ENCODE measurements at places on chromosomes 12 and 14.

DNA sequence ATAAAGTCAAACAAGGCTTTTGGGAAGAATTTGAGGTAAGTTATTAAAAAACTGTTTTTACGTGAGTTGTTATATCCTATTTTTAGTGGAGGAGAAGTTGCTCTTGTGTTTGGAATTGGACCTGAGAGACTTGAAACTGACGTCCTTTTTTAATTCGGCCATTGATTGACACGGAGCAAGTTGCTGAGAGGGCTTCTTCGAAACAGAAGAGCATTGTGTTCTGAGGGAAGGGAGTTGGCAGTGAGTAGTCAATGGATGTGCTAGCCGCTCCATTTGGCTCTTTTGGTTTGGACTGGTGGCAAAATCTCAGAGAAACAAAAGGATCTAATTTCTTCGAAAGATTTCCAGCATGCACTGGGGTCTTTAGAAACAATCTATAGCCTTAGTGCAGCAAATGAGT lies 37.3 kb downstream of the PTPN11 start:
- no peak for DNase-seq

DNA sequence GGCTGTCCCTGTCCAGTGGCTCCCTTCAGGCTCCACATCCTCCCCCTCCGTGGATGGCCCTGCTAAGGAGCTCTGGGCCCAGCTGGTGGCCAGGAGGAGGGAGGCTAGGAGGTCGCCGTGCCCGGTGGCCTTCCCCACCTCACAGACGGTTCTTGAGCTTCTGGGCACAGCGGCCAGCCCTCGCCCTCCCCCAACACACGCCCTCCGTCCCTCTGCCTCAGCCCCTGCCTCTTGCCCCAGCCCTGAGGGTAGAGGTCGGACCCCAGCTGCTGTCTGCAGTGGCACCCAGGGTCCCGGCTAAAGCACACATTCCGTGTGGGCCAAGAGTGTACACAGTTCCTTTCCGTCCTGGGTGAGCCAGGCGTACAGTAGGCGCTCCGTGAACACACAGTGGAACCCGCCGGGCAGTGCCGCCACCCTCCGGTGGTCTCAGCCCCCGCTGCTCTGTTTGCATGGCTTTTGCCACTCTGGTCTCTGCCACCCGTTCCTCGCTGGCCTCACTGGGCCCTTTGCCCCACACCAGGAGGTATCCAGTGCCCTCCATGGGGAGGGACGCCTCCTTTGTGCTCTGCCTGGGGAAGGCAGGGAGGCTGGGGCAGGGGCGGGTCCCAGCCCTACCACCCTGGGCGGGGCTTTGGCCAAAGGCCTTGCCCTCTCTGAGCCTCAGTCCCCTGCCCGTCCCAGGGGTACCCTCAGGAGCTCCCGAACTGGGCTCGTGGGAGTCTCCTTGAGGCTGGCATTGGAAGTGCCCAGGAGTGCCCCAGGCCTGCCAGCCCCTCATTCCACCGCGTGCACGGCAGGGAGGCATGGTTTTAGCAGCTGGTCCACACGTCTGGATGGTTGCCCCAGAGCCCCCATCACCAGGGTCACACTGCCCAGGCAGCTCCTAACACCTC lies 13.0 kb downstream of the TRMT61A start:
- DNase-seq = no peak

- DNase-seq = no peak
Observed at GRCh38 chr12:32669584-32669983, 9.5 kb upstream of the DNM1L start.

DNA sequence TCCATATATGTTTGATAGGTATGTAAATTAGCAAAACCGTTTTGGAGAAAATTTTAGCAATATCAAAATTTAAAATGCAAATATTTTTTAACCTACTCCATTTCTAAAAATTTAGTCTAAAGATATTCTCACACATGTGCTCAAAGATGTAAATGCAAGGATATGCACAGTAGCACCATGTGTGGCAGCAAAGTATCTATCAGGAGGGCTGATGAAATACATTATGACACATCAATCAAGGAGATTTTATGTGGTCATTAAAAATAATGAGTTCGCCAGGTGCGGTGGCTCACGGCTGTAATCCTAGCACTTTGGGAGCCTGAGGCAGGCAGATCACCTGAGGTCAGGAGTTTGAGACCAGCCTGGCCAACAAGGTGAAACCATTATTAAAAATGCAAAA lies 8.0 kb upstream of the C1R start:
- no peak for DNase-seq

- DNase-seq = no peak
Observed at GRCh38 chr14:79705126-79705894, 506.0 kb downstream of the DIO2 start.

DNA sequence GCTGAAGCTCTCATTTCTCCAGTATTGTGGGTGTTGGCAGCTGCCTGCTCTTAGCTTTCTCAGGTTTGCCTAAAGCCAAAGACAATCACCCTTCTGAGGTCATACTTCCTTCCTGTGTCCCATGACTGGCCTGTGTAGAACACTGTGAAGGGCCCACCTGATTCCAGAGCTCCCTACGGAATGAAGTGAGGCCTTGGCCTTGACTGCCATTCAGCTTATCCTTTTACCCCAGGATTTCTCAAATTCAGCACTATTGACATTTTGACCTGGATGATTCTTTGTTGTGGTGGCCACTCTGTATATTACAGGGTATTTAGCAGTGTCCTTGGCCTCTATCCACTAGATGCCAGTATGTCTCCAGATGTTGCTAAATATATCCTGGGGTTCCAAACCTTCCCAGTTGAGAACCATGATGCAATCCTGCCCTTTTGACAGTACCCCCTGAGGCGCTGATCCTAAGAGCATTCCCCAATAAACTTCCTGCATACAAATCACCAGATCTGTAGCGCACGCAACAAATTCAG lies 112.3 kb upstream of the KRR1 start:
- no peak for DNase-seq

DNA sequence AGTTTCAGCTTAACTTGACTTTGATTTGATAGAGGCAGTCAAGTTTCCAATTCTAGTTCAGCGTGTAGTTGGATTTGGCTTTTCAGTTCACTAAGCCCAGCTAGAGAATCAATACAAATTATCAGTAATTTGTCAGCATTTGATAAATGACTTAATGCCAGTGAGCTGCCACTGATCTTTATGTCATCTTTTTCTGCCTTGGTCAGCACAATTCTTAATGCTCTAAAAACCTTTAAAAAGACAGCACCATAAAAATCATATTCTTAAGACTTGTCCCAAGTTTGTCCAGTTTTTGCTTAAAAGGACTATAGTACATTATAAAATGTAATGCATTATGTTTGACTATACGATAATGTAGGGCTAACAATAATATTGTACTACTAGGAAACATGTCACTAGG lies 920.5 kb downstream of the LRFN5 start:
- no peak for DNase-seq

DNA sequence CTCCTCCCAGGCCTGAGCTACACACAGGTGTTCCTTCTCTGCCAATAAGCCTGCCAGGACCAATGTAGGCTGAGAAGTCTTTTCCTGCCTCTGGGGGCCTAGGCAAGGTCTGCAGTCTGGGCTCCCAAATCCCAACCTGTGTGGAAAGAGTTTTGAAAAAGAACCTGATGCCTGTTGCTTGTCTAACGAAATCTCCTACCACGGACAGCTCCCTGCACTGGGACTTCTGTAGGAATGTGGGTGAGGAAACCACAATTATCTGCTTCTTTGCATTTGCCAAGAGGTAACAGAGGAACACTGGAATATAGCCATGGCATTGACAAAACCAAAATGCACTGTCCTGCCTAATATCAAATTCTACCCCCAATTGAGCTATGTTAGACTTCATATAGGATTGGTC lies 877.0 kb upstream of the TMEM132C start:
- DNase-seq = no peak

GRCh38 chr12:71746974-71747611 lies 7.6 kb upstream of the RAB21 start:
- DNase-seq = peak; percentile 20

GRCh38 chr12:27396216-27396815 lies 50.2 kb upstream of the SMCO2 start:
- no peak for DNase-seq

DNA sequence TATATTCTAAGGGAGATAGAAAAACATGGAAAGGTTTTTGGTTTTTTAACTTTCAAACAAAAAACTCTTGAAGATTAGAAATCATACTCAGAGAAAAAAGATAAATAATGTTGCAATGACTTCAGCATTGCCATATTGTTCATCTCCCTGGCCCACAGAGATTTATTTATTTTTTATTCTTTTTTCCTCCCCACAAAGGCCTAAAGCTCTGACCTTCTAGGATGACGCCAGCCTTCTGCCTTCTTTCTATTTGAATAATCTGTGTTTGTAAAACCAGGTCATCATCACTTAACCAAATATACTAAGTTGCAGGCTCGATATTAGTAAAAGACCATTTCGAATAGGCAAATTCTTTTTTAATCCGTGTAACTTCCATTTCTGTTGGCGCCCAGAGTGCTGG lies 4.4 kb upstream of the DCP1B start:
- DNase-seq = no peak

- DNase-seq = no peak
Observed at GRCh38 chr14:90681929-90682328, 134.3 kb downstream of the TTC7B start.

DNA sequence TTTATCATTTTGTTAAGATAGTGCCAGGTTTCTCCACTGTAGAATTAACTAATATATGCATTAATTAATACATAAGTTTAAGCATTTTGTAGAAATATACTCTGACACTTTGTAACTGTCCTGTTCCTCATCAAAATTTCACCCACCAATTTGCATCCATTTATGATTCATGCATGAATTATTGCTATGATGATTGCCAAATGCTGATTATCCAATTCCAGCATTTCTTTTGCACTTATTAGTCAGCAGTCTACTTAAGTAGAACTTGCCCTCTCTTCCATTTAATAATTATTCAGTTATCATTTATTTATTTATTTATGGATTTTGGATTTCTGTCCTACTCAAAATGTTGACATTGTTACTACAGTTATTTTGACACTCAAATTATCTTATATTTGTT lies 72.2 kb downstream of the SLC6A15 start:
- no peak for DNase-seq

DNA sequence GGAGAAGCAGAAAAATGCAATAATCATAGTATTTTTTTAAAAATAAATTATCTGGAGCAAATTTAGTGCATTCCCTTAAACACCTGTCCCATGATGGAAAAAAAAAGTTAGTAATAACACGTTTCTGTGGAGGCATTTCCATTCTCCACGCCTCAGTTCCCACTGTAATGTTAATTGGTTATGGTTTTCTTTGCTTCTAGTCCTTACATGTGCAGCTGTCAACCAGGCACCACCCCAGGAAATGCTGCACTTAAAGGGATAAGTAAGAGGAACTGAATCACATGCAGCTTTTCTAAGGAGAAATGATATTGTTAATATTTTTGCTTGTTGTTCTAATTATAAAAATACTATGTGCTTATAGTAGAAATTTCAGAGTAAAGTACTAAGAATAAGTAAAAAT lies 240.3 kb downstream of the ZFP36L1 start:
- no peak for DNase-seq

- no peak for DNase-seq
Observed at GRCh38 chr12:87930033-87930432, 99.2 kb downstream of the C12orf50 start.

DNA sequence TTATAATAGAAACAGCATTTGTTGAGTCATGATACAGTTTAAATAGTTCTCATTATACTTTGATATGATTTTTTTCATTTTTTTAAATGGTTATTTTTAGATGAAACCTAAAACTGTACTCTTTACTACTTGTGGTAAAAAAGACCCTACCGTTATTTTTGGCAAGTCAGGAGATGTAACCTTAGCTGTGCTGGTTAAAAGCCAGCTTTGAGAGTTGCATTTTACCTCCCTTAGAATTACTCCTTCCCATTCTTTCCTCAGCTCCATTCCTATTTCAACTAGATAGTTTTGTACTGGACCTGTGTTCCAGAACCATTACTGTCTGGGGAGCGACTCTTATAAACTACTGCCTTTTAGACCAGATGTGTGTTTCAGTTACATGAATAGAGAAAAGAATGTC lies 92.0 kb downstream of the RAD51B start:
- no peak for DNase-seq

GRCh38 chr12:108653082-108653516 lies 19.4 kb upstream of the SELPLG start:
- DNase-seq = no peak

- no peak for DNase-seq
Observed at GRCh38 chr14:94816113-94816512, 46.2 kb upstream of the GSC start.

- no peak for DNase-seq
Observed at GRCh38 chr12:109151457-109151856, 35.1 kb downstream of the ACACB start.

DNA sequence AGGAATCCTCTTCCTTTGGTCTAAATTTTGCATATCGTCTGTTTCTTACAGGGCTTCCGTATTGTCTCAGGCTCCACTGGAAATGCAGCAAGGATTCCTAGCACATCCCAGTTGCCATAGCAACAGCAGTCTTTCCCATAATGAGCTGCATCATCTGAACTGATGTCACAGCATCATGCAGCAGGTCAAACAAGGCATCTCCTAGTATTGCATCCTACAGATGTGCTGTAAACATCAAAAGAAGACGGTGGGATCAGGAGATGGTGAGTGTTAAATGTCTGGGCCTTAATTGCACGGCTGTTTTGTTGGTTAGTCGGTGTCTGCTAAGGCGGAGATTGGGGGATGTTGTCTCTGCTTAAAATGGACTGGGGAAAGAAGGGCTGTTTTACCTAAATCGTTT lies at the start of gene AKAP6:
AKAP6 (plus strand) TSS at position 153 of the 400 bp plus-strand sequence. CDS start 104,196 bp downstream, outside the sequence.
- no peak for DNase-seq

DNA sequence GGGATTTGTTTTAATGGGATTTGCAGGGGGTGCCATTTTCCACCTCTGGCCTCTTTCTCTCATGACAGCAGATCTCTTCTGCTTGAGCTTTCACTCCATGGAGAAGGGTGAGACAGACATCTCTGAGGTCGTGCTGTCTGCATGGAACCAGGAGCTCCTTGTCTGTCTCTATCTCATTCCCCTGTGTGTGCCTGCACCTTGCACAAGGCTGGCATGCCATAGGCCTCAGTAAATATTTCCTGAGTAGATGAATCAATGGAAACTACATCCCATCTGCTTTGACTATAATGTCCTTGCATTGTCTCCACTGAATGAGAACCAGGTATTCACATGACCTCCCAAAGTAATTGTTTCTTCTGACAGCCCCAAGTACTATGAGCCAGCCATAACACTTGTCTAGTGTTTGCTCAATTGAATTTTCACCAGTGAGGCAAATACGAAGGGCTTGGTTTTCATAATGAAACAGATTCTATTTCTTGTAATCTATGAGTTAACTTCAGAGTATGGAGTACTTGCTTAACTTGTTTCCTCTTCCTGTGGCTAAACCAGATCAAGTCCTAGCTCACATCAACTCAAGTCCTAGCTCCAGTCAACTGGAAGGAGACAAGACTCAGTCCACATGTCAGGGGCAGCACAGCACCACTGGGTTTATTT lies 32.3 kb downstream of the KCNK13 start:
- DNase-seq = no peak

- DNase-seq = no peak
Observed at GRCh38 chr12:112179341-112179740, 54.0 kb downstream of the TRAFD1 start.

GRCh38 chr14:102230481-102231210 lies 74.3 kb downstream of the MOK start:
- no peak for DNase-seq
